ENCODE measurements at places on chromosomes 12 and 14. TPM values are rescaled to one million over a fixed set of nuclear protein-coding genes. Genes with fewer than 3 reads are reported as not detected.

The KRT82 gene
- not detected for total RNA-seq

The TEX52 gene
- total RNA-seq: not detected

The CDKN1B gene
- 28.3 TPM for total RNA-seq

The MYO1A gene
- 1.8 TPM for total RNA-seq

GRCh38 chr14:96176811-96177211, 27.8 kb upstream of the BDKRB2 start:
- peak; percentile 49 for DNase-seq

DNA sequence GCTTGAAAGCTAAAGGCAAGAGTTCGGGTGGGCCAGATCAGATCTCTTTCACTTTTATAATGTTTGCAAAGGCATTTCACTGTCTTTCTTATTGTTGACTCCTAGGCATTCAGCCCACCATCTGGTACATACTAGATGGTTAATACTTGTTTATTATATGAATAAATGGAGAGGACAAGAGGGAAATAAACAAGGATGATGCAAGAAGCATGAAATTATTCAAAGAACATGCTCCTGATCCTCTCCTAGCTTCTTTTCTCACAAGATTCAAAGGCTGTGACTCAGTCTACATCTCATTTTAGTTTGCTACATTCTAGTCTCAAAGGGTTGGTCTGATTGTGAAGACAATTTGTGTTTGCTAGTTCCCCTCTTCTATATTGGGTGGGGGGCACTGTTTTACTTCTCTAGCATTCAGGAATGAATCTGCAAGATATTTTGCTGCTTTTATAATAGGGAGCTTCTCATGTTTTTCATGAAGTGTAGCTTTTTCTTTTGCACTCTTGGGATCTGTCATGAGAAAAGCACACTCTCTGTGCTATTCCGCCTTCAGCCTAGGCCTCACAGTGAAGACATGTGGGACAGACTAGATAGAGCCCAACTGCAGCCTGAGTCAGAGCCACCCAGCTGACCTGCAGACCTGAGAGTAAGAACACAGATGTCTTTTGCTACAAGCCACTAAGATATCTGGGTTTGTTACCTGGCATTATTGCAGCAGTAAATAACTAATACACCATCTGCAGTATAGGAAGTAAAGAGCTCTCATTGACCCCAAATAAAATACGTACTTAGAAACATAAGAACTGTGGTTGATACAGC, 65.7 kb downstream of the PTHLH start:
- DNase-seq: no peak

- DNase-seq: no peak
These were observed 31.5 kb downstream of the SLC17A8 start for GRCh38 chr12:100388382-100388781.

DNA sequence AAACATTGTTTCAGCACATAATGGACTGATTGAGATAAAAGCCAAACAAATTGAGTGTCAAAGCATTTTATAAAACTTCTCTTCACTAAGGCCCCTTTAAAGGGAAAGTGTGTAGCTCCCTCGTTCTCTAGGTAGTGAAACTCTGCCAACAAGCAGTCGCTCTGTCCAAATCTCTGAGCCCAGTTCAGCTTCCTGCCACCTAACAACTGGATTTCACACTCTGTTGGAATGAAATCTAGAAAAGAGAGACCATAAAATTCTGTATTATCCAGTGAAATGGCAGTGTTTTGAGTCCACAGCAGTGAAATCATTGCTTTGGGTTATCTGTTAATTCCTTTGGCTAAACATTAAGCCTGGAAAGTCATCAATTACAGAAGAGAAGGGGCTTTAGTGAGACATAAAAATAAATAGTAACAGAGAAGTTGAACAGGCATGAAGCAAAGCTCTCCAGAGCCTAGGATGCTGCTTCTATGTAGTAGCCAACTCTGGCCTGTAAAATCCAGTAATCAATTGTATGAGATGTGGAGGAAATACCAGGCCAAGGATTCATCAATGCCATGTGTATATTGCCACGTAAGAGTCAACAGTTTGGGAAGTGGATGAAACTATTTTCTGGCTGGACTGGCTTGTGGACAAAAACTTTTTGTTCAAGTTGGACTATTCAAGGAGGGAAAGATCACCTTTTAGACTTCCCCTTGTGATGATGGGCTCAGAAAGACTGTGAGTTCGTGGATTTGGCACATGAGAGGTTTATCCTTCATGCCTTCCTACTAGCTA, 122.5 kb downstream of the WIF1 start:
- DNase-seq: peak; percentile 8

GRCh38 chr12:132238488-132238854, 90.9 kb downstream of the GALNT9 start:
- no peak for DNase-seq

- DNase-seq: no peak
These were observed 74.0 kb downstream of the RPS29 start for GRCh38 chr14:49512147-49512551.

All from body of pancreas (tissue), 4 donors.